Fibroblast of mammary gland (primary cell): ENCODE measurements at places on chromosomes 11 and 22.
A peak's percentile ranks its signal among the peaks of the same experiment; 100 is the strongest.

DNA sequence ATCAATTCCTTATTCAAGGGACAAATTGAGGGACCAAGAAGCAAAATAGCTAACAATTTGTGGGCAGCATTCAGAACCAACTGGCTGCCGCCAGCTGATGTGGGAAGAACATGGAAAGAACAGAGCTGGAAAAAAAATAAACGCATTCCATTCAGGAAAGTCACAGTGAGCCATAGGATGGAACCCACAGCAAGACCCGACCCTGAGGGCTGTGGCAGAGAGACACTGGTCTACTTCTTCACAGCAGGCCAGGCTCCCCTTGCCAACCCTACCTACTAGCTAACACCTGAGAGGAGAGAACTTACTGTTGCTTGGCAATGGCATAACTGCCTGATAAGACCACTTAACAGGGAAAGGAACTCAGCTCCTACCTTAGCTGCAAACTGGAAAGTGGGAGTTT, 123.5 kb upstream of the APOA1 start:
- DNase-seq, result peak; percentile 69

DNA sequence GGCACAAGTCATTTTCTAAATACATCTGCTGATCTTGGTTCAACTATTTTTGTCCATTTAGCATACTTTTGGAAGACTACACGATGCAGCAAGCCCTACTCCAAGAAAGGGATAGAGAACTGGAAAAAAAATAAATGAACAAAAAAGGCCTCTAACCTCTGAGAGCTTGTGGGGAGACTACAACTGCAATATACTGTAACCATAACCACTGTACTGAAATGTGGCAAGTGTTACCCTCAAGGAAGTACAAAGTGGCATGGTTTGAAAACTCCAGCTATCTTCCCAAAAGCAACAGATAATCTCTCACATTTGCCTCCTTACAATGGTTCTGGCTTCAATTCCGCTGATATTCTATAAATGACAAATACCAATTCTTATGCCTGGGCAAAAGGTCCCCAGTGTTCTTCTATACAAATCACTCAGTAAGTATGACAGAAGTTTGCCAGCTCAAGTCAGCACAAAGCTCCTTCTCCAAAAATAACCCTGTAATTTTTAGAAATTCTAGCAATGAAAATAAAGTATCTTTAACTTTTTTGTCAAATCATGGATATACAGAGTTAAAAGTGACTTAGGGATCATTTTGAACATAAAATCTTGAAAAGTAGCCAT, 22.9 kb downstream of the AMBRA1 start:
- DNase-seq, result no peak

GRCh38 chr11:64268025-64268892, 16.2 kb downstream of the BAD start:
- no peak for DNase-seq

DNA sequence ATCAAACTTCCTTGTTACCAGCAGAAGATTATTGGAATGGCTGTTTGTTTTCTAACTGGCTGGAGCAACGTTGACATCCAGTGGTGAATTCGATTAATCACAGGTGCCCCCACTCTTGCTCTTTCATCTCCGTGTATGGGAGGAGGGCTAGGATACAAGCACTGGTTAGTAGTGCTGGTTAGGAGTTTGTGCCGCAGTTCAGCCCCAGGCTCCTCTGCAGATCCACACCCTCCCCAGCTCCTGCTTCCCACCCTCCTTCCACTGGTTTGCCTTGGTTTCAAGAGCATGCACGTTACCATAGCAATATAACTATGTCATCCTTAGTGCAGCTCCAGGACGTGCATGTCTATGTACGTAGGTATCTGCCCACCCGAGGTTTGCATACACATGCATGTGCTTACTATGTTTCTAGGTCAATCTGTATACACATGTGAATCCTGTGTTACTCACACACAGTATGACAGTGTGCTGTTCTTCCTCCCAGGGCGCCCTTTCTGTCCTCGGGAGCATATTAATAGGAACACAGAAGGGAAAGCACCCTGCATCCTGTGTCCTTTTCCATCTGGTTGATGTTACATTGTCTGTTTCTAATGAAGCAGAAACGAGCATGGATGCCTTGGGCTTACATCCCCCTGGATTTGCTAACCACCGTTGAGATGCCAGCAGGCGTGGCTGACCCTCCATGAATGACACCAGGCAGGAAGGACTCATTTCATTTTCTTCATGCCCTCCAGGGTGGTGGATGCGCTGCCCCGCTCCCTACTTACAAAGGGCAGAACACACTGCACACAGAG, 539.3 kb downstream of the OPCML start:
- DNase-seq, result no peak

DNA sequence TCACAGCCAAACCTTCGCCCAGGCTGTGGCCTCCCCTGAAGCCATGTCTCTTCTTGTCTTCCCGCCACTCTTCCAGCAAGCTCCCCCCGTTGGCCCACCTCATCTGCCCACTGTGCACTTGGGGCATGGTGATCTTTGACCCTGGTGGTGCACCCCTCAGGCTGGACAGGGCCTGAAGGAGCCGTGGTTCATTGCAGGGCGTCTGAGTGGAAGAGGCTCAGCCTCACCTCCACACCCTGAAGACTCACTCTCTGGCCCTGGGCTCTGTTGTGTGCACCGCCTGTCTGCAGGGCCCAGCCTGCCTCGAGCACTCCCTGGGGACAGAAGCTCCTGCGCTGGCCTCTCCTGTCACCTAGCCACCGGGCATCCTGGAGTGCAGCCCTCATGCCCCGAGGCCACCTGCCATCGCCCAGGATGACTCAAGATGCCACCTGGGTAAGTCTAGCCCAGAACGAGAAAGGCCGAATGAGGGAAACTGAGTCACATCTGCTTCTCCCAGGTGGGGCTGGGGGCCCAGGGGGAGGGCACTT, 40.8 kb upstream of the PPARA start:
- no peak for DNase-seq

DNA sequence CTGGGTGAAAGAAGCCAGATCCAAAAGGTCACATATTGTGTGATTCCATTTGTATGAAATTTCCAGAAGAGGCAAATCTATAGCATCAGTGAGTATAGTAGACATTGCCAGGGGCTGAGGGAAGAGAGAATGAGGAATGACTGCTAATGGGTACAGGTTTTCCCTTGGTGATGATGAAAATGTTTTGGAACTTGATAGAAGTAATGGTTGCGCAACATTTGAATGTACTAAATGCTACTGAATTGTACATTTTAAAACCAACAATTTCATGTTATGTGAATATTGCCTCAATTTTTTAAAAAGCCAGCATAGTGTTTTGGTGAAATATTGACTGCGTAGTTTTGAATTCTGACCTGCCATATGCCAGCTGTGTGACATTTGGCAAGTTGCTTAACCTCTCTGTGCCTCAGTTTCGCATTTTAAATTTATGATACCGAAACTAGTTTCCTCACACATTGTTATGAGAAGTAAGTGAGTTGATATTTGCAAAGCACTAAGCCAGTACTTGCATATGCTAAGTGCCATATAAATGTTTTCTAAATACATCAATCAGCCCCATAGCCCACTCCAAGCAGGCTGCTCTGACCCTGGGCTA, 75.4 kb upstream of the TMEM45B start:
- no peak for DNase-seq

DNA sequence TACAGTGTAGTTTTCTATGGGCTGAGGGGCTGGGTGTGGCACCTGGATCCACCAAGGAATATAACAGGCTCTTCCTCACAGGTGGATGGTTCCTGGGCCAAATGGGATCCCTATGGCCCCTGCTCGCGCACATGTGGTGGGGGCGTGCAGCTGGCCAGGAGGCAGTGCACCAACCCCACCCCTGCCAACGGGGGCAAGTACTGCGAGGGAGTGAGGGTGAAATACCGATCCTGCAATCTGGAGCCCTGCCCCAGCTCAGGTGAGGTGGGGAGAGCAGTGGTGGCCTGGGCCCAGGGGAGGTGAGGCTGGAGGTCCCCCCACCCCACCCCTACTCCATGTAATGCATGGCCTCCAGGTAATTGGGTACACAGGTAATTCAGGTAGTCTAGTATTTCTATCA, 20.7 kb downstream of the ADAMTS15 start:
- no peak for DNase-seq

- DNase-seq, result no peak
These were observed 16.2 kb downstream of the SHISA8 start for GRCh38 chr22:41898645-41899044.

DNA sequence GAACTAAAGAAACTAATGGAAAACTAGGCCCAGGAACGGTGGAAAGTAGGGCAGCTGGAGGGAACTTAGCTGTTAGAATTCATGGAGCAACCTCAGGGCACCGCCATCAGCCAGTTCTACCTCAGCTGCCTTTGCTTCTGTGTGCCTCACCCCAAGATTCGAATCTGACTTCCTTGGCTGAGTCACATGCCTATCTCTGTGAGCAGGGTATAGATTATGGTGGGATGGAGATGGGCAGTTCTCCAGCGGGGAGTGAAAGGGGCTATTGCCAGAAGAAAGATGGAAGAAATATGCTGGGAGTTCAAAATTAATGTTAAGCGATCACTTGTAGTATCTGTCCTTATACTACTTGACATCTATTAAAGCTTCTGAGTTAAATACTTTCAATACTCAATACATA, 18.9 kb upstream of the VWA5A start:
- DNase-seq, result no peak

DNA sequence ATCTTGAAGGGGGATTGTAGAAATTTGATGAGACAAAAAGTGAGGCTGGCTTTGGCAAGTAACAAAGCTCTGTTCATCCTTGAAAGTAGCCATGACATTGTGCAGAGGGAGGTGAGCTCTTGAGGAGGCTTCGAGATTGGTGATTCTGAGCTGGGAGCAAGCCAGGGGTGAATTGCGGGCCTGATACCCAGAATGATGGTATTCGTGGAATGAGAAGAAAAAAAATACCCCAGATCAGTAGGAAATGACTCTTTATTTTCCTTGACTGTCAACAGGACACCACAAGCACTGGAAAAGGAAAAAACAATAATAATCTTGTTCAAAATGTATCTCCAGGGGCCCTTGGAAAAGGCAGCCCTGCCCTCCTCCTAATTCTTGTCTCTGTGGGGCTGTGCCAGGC, 62.7 kb downstream of the TSPAN18 start:
- no peak for DNase-seq

- DNase-seq, result peak; percentile 68
These were observed 14.8 kb downstream of the BRD1 start for GRCh38 chr22:49812838-49813237.

GRCh38 chr22:28172892-28173670, 254.0 kb upstream of the PITPNB start:
- DNase-seq, result no peak

- no peak for DNase-seq
These were observed 98.5 kb upstream of the RTL6 start for GRCh38 chr22:44596396-44597125.

- no peak for DNase-seq
These were observed 27.7 kb downstream of the OR6Q1 start for GRCh38 chr11:58058276-58059006.

GRCh38 chr22:47775686-47776085, 1013.2 kb downstream of the TBC1D22A start:
- DNase-seq, result no peak

DNA sequence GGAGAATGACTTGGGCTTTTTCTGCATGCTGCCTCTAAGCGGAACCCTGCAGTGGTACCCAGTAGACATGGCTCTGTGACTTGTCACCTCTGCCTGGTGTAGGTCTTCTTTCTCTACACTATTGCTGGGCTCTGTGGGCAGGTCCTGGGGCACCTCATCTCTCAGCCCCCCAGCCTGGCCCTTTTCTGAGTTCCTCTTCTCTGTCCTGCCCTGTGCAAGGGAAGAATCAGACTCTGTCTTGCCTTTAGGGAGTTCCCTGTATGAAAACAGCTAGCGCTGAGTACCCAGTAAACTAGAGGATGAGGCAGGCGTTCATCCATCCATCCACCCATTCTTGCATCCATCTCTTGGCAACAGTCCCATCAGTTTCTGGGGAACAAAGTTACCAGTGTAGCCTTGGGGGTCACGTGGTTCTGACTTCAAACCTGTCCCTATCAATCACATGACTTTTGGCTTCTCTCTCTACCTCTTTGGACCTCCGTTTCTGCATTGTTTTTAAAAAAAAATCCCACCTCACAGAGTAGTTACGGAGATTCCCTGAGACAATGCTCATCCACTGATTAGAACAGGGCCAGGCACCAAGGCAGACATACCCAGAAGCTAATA, 86.4 kb upstream of the WNT11 start:
- DNase-seq, result no peak

DNA sequence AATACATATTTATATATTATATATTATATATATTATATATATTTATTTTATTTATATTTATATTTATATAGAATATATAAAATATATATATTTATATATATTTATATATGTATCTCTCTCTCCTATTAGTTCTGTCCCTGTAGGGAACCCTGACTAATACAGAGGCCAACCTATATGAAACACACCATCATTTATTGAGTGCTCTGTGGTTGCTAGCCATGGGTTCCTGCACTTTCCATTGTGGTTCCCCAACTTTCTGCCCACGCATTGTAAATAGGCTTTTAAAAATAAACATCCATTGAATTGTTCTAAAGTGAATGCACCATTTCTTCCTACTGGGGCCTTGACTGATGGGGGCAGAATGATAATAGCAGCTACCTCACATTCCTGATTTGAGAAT, 93.8 kb upstream of the SESN3 start:
- DNase-seq, result no peak

DNA sequence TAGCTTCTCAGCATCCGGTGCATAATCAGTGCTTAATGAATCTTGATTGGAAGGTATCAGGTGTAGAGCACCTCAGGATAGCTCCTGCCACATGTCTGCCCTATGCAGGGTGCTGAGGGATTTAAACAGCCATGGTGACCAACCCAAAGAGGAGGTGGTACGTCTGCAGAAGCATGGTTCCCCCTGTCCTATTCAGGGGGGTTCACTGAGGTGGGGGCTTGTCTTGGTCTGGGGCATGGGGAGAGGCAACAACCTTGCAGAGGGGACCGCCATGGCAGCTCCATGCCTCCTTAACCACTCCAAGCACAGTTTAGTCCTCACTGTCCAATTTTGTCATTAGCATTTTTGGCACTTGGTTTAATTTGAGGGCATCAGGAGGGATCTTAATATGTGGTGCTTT, 24.9 kb downstream of the UBE2L3 start:
- DNase-seq, result no peak

- no peak for DNase-seq
These were observed 157.9 kb downstream of the NCAM1 start for GRCh38 chr11:113119074-113119473.

- DNase-seq, result no peak
These were observed 46.4 kb upstream of the FTH1 start for GRCh38 chr11:62013537-62014476.

DNA sequence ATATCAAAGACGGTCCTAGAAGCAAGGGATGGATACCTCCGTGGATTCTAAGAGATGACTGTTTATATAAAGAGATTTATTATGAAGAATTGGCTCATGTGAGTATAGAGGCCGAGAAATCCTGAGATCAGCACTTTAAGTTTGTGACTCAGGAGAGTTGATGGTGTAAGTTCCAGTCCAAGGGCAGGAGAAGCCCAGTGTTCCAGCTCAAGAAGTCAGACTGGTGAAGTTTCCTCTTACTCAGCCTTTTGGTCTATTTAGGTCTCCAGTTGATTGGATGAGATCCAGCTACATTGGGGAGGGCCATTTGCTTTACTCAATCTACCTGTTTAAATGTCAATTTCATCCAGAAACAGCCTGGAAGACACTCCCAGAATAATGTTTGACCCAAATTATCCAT, 45.1 kb downstream of the TSPAN18 start:
- DNase-seq, result no peak

GRCh38 chr11:9160166-9160565, 68.8 kb upstream of the SCUBE2 start:
- DNase-seq, result no peak
